Neural progenitor cell (in vitro differentiated cells): ENCODE measurements at places on chromosomes 12 and 14. TPM values are rescaled to one million over a fixed set of nuclear protein-coding genes. Genes with fewer than 3 reads are reported as not detected.

DNA sequence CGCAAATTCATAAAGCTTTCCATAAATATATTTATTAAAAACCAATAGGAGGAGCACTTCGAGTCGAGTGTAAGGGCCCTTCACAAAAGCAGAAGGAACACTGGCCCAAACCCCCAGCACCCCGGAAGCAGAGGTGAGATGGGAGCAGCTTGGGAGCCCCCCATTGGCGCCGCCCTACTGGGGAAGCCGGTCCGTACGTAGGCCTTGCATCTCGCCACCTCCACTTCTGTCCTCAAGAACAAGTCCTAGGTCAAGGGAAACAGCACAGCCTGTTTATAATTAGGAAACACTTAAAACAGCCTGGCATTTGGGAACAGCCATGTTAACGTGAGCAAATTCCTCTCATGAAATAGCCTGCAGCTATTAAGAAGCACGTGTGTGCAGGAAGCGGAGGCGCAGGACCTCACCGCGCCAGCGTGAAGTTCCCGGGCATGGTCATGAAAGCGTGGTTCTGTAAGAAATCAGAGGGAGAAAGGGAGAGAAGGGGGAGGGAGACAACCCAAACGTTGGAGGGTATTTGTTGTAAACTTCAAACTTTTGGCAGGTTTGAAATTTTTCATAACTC is 7.7 kb downstream of the ANKRD9 start:
- no peak overlapping the region for H3K27ac ChIP-seq
- H3K27me3 ChIP-seq = no peaks in the 10 kb centered on the region
- H3K4me1 ChIP-seq = no peaks in the 10 kb centered on the region
- H3K36me3 ChIP-seq = no peaks in the 10 kb centered on the region
- no peak overlapping the region for H3K4me3 ChIP-seq
- DNase-seq = no peak

DNA sequence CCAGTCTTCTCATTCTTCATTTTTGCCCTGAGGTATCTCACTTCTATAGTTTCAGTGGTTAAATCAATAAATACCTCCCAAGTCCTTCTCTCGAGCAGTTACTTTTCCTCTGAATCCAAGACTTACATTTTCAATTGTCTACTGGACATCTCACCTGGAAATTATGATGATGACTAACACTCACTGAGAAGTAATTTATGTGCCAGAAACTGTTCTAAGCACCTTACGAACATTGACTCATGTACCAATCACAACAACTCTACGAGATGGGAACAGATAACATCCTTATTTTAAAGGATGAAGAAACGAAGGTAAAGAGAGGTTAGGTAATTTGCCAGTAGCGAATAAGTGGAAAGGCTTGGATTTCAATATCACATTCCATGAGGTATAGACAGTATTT is 94.1 kb downstream of the EML5 start:
- DNase-seq = no peak
- H3K4me3 ChIP-seq = no peak overlapping the region
- H3K27ac ChIP-seq = no peak overlapping the region
- H3K4me1 ChIP-seq = no peaks in the 10 kb centered on the region
- peaks cover 7% of the 10 kb centered on the region for H3K27me3 ChIP-seq

DNA sequence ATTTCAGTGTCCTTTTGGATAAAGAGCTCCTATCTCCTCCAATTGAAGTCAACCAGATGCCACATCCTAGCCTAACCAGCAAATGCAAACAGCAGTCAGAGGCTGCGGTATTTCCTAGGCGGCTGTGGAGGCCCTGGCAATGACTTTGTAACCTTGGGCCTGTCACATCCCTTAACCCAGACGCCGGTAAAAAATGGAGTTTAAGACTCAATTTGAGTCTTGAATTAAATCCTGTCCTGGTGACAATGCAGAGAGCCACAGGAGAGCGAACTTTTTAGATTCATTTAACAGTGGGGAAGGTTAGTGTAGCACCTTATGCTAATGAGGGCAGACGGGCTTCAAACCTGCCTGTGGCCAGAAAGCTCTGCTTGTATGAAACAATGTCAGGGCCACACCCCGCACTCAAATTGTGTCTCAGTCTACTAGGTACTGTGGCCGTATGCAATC is 1.3 kb downstream of the C12orf75 start:
- no peak overlapping the region for H3K27ac ChIP-seq
- H3K27me3 ChIP-seq = peaks cover 47% of the 10 kb centered on the region
- peak; percentile 12 for DNase-seq
- no peaks in the 10 kb centered on the region for H3K36me3 ChIP-seq
- H3K4me1 ChIP-seq = peaks cover 10% of the 10 kb centered on the region

- H3K36me3 ChIP-seq = no peaks in the 10 kb centered on the region
- H3K27ac ChIP-seq = peak overlapping the region; percentile 54
- H3K4me3 ChIP-seq = no peak overlapping the region
These were observed 8.9 kb downstream of the MAP4K5 start for GRCh38 chr14:50523271-50524041.

DNA sequence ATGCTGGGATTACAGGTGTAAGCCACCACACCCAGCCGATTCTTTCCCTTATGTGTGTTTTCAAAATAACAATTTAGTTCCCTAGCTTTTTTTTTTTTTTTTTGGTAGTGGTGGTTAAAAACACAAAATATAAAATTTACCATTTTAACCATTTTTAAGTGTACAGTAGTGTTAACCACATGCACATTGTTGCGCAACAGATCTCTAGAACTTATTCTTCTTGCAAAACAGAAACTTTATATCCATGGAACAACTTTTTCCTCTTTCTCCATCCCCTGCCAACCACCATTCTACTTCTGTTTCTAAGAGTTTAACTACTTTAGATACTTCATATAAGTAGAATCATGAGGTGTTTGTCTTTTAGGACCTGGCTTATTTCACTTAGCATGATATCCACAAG is 1.1 kb upstream of the NDUFA12 start:
- no peak for DNase-seq
- no peak overlapping the region for H3K4me3 ChIP-seq
- no peaks in the 10 kb centered on the region for H3K27me3 ChIP-seq
- H3K36me3 ChIP-seq = peaks cover 7% of the 10 kb centered on the region
- peaks cover 4% of the 10 kb centered on the region for H3K4me1 ChIP-seq
- H3K27ac ChIP-seq = no peak overlapping the region

DNA sequence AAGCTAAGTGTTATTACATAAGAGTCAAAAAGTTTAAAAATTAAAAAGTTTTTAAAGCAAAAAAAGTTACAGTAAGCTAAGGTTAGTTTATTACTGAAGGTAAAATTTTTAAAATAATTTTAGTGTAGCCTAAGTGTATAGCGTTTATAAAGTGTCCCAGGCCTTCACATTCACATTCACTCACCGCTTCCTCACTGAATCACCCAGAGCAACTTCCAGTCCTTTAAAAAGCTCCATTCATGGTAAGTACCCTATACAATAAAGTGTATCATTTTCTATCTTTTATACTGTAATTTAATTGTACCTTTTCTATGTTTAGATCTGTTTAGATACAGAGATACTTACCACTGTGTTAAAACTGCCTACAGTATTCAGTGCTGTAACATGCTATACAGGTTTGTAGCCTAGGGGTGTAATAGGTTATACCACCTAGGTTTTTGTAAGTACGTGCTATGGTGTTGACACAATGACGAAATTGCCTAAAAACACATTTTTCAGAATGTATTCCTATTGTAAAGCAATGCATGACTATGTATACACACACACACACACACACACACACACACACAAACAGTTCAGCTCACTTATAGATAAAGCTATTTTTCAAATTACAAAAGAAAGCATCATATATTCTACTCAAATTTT is 3.7 kb downstream of the CLEC14A start:
- peaks cover 62% of the 10 kb centered on the region for H3K27me3 ChIP-seq
- no peaks in the 10 kb centered on the region for H3K4me1 ChIP-seq
- H3K27ac ChIP-seq = no peak overlapping the region
- H3K4me3 ChIP-seq = no peak overlapping the region

DNA sequence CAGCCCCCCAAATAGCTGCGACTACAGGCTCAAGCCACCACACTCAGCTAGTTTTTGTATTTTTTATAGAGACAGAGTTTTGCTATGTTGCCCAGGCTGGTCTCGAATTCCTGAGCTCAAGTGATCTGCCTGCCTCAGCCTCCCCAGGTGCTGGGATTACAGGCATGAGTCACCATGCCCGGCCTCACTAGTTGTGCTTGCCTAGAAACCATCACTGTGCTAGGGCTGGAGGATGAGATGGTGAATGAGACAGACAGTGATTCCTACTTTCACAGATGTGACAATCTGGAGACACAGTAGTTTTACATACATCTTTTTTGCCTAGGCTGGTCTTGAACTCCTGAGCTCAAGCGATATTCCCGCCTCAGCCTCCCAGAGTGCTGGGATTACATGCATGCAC is 7.5 kb upstream of the MSI1 start:
- DNase-seq = no peak
- peaks cover 27% of the 10 kb centered on the region for H3K4me1 ChIP-seq
- H3K4me3 ChIP-seq = no peak overlapping the region
- no peaks in the 10 kb centered on the region for H3K27me3 ChIP-seq
- H3K36me3 ChIP-seq = no peaks in the 10 kb centered on the region

DNA sequence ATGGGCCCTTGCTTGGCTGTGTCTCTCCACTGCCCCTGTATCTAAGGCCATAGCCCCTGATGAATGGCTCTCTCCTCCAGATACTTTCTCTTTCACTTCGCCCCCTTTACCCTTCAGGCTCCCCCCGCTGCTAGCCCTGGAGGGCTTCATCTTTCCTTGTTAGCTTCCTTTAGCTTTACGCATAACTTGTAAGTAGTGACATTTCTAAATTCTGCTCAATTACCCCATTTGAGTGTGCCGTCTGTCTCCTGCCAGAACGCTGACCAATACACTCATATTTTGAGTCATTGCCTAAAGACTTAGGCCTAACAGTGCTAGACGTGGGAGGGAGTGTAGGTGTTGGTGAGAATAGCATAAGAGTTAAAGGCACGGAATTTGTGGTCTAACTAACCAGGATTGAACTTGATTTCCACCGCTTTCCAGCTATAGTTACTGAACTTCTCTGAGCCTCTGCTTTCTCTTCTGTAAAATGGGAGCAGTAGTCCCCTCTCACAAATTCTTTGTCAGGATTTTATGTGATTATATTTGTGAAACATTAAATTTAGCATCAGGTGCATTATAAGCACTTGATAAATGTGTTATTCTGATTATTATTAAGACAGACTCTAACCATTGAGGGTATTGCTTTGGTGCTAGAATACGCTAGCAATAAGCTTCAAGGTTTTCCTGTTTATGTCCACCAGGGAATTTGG is 129.3 kb downstream of the ZFP36L1 start:
- no peaks in the 10 kb centered on the region for H3K36me3 ChIP-seq
- H3K27me3 ChIP-seq = no peaks in the 10 kb centered on the region
- no peak overlapping the region for H3K27ac ChIP-seq
- H3K4me1 ChIP-seq = peaks cover 15% of the 10 kb centered on the region
- H3K4me3 ChIP-seq = no peak overlapping the region

- H3K27ac ChIP-seq = no peak overlapping the region
- peak overlapping the region; percentile 93 for H3K4me3 ChIP-seq
- no peaks in the 10 kb centered on the region for H3K36me3 ChIP-seq
- peaks cover 15% of the 10 kb centered on the region for H3K4me1 ChIP-seq
- peaks cover 24% of the 10 kb centered on the region for H3K27me3 ChIP-seq
- no peak for DNase-seq
These were observed 1.1 kb downstream of the DCTN2 start for GRCh38 chr12:57545809-57546437.

DNA sequence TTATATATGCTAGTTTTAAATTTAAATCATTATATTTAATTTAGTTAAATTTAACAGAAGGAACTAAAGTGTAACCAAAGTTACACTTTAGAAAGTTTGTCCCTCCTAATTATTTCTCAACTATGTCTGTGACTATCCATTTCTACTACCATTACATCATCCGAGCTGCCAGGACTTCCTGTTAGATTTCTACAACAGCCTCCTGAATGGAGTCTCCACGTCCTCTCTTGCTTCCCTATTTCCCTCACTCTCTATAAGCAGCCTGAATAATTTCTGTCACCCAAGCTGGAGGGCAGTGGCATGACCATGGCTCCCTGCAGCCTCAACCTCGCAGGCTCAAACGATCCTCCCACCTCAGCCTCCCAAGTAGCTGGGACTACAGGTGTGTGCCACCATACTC is 84.1 kb downstream of the TTC7B start:
- H3K27ac ChIP-seq = no peak overlapping the region
- no peaks in the 10 kb centered on the region for H3K27me3 ChIP-seq
- no peaks in the 10 kb centered on the region for H3K36me3 ChIP-seq
- H3K4me3 ChIP-seq = no peak overlapping the region

- DNase-seq = no peak
- no peaks in the 10 kb centered on the region for H3K4me1 ChIP-seq
- no peaks in the 10 kb centered on the region for H3K27me3 ChIP-seq
- no peaks in the 10 kb centered on the region for H3K36me3 ChIP-seq
- H3K4me3 ChIP-seq = no peak overlapping the region
These were observed 132.6 kb downstream of the TMEM132D start for GRCh38 chr12:129771238-129771637.

- no peaks in the 10 kb centered on the region for H3K4me1 ChIP-seq
- peaks cover 11% of the 10 kb centered on the region for H3K36me3 ChIP-seq
- H3K4me3 ChIP-seq = no peak overlapping the region
These were observed 28.8 kb downstream of the POLE start for GRCh38 chr12:132658149-132658894.

GRCh38 chr14:91223028-91223783 is 21.3 kb downstream of the GPR68 start:
- H3K27me3 ChIP-seq = no peaks in the 10 kb centered on the region
- no peak overlapping the region for H3K27ac ChIP-seq
- H3K4me1 ChIP-seq = no peaks in the 10 kb centered on the region
- no peak for DNase-seq
- no peaks in the 10 kb centered on the region for H3K36me3 ChIP-seq
- H3K4me3 ChIP-seq = no peak overlapping the region

The SLCO1C1 gene
- not detected in 2 replicates for total RNA-seq

The GPRC5D gene
- not detected in 2 replicates for total RNA-seq

The NOVA1 gene
- total RNA-seq = 17.9 and 37.9 TPM in 2 replicates

The ATL1 gene
- total RNA-seq = 7.3 and 11.8 TPM in 2 replicates

The PPP4R3A gene
- total RNA-seq = 81.5 and 98.9 TPM in 2 replicates

The HAL gene
- total RNA-seq = 0.06 and 0.12 TPM in 2 replicates

The SETD1B gene
- total RNA-seq = 1.8 and 4.4 TPM in 2 replicates

The TMEM106C gene
- 87.5 and 115 TPM in 2 replicates for total RNA-seq

The AMHR2 gene
- 0.34 TPM in 1 of 2 replicates, not detected in the other for total RNA-seq
